SJCRH30 (cell line): ENCODE measurements at places on chromosomes 16 and 17.

GRCh38 chr17:1627182-1627981 is 1.3 kb downstream of the SLC43A2 start:
- DNase-seq = no peak

DNA sequence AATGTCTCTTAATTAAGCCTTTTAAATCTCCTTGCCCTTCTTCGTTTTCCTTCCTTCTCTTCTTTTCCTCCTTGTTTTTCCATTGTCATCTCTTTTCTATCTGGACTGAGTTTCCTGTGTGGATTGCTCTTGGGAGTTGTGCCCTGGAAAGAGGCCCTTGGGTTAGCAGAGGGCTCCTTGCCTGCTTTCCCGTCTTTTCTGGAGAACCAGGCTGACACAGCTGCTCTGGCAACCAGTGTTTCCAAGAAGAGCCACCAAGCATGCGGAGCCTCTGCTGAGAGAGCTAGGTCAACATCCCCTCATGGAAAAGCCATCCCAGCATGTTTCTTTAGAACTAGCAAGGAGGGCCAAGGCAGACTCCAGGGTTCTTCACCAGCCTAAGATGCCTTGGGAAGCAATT is 75.4 kb downstream of the HLF start:
- no peak for DNase-seq

GRCh38 chr16:15592324-15592723 is 50.6 kb downstream of the MARF1 start:
- no peak for DNase-seq

- DNase-seq = no peak
These were observed 665 bp upstream of the AKAP1 start for GRCh38 chr17:57084361-57084801.

DNA sequence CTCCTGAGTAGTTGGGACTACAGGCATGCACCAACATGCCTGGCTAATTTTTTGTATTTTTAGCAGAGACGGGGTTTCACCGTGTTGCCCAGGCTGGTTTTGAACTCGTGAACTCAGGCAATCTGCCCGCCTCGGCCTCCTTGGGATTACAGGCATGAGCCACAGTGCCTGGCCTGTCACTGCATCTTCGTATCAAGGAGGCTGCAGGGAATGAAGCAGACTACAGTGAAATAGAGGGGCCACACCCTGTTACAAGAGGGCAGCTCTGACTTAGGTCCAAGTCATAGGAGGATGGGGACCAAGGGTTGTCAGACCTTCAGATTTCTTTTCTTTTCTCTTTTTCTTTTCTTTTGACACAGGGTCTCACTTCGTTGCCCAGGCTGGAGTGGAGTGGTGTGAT is 28.7 kb downstream of the FA2H start:
- no peak for DNase-seq

DNA sequence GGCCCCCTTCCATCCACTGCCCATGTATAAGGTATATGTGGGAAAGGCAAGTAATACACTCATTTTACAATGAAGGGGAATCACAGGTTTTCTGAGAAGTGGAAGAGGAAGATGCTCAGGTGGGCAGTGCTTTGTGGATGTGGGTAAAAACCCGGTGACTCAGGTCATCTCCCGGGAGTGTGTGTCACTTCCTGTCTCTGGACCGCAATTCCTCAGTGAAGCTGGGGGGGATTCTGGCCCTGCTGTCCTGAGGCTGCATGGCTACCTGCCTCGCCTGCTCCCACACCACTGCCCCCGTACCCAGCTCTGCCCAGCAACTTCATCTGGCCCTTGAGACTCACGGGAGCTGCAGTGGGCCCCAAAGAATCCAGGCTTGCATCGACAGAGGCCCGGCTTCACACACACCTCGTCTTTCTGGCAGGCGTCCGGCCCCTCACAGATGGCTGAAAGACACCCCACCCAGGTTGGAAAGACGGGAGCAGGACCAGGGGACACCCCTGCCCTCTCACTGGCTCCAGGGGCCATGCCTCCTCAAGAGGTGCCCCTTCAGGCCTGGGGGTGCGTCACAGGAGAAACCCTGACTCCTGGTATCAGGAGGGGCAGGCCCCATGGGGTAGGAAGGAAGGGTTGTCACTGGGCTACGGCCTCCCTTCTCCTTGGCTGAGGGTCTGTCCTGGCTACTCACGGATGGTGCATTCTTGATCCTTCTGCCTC is 882 bp downstream of the SCARF1 start:
- no peak for DNase-seq

- no peak for DNase-seq
These were observed 13.8 kb downstream of the IGSF6 start for GRCh38 chr16:21638573-21638975.

GRCh38 chr17:45150911-45151809 is 2.9 kb downstream of the HEXIM1 start:
- DNase-seq = no peak

- DNase-seq = no peak
These were observed 17.8 kb downstream of the RARA start for GRCh38 chr17:40326832-40327199.

DNA sequence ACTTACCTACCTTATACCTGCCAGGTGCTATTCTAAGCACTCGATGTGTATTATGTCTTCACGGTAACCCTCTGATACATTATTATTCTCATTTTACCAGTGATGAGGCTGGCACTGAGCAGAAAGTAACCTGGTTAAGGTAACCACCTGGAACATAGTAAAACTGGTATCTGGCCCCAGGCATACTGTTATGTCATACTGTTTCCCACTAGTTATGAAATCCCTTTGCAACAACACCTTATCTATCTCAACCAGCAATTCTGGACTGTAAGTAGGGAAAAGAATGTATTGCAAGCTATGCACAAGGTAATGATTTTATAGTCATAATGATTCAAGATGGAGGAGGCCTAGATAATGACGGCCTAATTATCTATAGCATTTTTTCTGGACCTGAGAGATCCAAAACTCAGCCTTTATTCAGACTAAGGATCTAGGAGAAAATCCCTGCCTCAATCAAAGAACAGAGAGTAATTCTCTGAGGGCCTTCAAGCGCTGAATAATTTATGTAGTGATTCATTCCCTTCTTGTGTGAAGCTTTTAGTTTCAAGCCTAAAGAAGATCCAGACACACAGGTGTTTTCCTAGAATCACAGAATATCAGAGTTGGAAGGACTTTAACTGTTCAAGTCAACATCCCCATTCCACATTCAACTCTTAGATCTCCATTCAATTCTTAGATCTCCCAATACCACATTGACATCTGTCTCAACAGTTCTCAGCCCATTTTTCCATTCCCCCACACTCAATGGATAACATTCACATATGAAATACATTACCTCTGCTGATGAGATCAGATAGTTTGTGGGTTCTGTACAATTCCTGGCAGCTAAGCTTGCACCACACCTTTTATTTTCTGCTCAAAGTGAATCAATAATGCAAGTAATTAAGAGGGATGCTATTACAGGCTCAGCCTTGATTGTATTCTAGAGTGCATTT is 14.9 kb upstream of the MMD start:
- DNase-seq = no peak

DNA sequence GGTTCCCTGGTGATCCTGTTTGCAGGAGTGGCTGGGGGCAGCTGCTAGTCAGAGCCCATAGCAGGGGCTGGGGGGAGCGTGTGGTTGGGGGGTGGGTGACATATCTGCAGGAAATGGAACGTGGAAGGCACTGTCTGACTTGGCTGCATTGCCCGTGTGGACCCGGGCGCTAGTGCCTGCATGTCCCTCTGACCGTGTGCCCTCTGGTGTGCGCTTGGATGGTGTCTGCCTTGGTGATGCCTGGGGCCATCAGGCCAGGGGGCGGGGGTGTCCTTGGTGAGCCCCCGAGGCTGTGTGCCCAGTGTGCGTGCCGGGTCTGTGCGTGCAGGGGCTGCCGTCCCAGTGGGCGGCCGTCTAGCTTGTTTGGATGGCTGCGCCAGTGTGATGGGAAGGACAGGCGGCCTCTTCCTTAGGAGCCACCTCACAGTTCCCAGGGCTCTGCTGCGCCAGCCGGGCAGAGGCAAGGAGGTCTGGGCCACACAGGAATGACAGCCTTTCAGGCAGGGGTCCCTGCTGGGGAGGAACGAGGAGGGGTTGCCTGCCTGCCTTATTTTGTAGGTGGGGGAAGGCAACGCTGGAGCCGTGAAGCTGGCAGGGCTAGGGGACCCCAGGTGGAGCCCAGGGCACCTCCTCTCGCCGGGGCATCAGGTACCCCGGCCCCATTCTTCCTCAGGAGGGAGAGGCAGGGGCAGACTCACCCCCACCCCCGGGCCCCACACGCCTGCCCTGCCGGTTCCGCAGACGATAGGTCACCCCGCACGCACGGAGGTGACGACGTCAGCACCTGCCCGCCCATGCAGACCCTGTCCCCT is 693 bp downstream of the NDRG4 start:
- DNase-seq = no peak

GRCh38 chr17:3792481-3792880 is 8.5 kb downstream of the ITGAE start:
- DNase-seq = no peak

DNA sequence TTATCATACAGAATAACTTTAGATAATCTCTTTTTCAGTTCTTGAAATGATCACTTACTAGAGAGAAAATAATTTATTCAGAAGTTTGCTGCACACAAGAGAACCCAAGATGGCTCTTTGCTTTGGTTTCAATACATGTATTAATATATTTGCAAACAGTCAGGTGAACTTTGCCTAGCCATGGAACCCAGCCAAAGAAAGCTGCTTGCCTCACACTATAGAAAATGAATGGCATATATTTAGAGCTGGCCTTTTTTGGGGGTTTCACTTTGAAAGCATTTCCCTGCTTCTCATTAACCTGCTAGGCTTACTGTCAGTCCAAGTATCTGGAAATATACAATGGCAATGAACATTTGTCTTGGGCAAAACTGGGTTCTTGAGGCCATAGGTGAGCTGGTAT is 75.3 kb downstream of the MRTFB start:
- DNase-seq = no peak

- peak; percentile 11 for DNase-seq
These were observed 41.6 kb downstream of the SPAG9 start for GRCh38 chr17:51079049-51079448.

DNA sequence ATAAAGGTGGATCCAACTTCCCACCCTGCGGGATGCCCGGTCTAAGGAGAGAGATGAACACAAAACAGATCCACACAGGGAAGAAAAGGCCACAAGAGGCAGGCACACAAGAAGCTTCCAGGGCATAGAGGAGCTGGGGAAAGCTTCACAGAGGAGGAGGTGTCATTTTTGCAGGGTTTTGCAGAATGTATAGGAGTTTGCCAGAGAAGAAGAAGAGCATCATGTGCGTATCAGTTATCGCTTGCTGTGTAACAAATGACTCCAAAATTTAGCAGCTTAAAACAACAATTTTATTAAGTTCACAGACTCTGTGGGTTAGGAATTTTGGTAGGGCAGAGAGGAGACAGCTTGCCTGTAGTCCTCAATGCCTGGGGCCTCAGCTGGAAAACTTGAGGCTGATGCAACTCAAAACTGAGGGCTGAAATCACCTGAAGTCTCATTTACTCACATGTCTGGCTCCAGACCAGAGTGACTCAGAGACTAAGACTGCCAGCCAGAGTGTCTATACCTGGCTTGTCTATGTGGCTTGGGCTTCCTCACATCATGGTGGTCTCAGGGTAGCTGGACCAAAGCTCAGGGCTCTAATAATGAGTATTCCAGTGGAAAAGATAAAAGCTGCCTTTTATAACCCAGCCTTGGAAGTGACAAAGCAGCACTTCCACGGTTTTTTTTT is 33.9 kb upstream of the ZNF423 start:
- DNase-seq = no peak

GRCh38 chr16:26129997-26130396 is 438.2 kb downstream of the HS3ST4 start:
- no peak for DNase-seq

DNA sequence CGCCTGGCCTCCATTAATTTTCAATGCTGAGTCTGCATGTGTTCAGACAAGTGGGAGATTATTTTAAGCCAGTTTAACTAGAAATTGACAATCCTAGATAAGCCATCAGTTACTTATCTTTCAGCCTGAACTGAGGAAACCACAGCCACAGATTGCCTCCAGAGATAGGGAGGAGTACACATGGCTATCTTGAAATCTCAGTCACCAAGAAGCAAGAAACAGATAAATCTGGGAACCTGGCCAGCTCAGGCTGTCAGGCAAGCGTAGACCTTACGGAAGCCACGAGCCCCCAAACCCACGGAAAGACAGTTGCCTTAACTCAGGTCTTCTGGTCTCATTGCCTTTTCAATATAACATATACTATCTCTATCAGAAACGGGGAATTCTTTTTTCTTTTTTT is 2.0 kb upstream of the GLG1 start:
- peak; percentile 9 for DNase-seq

DNA sequence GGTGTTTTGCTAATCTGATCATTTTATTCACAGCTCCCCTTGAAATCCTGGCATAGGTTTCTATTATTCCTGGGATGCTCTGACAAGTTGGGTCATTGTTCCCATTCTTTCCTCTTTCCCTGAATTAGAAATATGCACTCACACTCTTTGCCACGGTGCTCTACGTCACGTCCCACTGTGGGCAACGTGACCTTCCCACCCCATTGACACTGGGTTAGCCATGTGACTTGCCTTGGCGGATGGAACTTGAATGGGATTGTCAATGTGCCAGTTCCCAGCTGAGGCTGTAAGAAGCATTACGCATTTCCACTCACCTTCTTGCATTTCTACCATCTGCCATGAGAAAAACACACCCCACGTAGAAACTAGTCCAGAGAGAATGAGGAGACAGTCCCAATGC is 492.4 kb downstream of the SHISA9 start:
- no peak for DNase-seq

- no peak for DNase-seq
These were observed 125.6 kb downstream of the GAS7 start for GRCh38 chr17:10072556-10073425.

DNA sequence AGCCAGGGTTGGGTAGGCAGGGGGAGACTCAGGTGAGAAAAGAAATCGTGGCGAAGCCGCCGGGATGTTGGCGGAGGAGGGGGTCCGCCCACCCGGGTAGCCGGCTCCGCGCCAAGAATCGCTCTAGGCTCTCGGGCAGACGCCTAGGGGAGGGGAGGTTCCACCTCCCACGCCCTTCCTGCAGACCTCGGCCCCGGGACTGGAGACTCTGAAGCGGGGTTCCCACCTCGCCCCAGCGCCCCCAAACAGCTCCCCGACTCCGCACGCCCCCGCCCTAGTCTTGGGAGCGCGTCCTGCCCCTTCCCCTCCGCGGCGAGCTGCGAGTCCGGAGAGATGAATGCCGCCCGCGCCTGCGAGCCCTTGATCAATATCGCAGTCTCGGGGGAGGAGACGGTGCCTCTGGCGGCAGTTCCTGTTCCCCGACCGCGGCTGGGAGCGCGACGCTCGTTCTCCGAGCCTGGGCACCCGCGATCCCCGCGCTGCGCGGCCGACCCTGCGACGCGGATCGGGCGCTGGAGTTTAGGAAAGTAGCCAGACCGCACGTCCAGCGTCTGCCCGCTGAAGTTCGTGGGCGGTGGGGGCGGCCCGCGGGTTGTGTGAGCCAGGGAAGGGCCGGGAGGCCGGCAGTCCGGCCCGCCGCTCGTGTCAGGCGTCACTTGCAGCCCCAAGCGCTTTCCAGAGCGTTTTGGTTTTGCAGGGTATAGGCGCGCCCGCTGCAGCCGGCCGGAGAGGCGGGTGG is 790 bp downstream of the CRHR1 start:
- DNase-seq = no peak

GRCh38 chr17:539766-540165 is 174.9 kb downstream of the VPS53 start:
- no peak for DNase-seq
